ENCODE measurements at places on chromosomes 3 and 15.
A peak's percentile ranks its signal among the peaks of the same experiment; 100 is the strongest.

DNA sequence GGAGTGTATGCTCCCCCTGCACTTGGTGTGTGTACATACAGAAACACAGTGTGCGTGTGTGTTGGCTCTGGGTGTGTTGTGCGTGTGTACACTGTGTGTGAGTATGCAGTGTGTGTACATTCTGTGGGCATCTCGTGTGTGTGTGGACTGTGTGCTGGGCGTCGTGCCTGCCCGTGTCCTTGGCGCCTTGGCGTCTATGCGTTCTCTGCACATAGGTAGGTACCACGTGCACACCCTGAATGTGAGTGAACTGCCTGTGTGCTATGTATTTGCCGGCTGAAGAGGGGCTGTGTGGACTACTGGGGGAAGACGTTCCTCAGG lies 481 bp upstream of the ECE2 start:
- DNase-seq, result no peak

- no peak for DNase-seq
Measured at GRCh38 chr3:31242026-31242960, 290.4 kb upstream of the STT3B start.

DNA sequence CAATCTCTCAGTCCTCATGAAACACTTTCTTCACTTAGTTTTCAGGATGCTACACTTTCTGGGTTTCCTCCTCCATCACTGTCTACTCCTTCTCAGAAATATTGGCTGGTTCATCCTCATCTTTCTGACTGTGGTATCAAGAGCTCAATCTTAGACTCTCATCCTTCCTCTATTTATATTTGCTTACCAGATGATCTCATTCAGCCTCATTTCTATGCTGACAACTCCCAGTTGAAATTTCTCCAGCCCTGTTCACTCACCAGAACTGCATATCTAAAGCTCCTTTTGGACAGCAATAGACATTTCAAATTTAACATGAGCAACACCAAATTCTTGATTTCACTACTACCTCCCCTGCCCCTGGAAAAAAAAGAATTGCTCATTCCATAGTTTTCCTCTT lies 48.0 kb upstream of the FBN1 start:
- DNase-seq, result no peak

DNA sequence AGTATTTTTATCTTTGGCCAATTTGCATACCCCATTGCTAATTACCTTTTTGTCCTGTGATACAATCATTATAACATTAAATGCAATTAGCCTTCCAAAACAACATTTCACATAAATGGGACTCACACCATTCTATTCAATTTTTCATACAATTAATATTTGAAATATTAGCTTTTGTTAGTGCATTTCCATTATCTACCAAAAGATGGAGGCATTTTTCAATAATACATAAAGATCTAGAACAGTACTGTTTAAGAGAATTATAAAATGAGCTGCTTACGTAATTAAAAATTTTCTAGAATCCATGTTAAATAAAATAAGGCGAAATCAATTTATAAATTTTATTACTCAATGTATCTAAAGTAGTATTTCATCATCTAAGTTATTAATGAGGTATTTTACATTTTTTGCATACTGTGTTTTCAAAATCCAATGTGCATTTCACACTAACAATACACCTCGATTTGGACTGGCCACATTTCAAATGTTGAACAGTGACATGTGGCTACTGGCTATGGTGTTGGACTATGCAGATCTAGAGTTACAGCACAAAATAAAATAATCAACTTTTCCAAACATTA lies 74.3 kb downstream of the TJP1 start:
- DNase-seq, result no peak

DNA sequence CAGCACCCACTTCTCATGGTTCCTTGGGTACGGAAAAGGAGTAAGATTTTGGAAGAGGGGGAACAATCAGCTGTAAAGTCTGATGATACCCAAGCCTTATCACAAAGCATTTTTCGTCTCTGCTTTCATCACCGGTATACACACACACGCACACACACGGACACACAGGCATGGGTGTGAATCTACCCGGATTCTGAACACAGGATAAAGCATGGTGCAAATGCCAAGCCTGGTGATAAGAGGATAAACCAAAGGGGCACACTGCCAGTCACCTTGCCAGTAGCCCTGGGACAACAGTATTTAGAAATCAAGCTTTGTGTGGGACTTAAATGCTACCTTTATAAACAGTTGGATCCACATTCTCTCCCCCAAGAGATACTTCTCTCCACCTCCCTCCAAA lies 22.2 kb downstream of the FAM174B start:
- DNase-seq, result no peak

DNA sequence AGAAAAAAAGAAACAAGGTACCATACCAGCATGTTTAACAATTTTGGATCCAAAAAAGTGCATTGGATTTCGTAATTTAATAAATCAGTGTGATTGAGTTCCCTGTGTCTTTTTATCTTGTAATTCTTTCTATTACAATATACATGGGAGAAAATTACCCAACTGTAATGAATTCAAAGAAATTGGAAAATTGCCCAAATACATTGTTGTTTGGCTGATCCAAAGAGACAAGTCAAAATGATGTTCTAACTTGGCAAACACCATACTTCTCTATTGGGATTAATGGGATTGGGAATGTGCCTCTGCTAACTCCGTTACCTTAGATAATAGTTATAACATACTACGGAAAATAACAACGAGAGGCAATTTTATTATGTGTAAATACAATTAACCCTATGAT lies 1097.1 kb downstream of the ROBO1 start:
- DNase-seq, result no peak

- no peak for DNase-seq
Measured at GRCh38 chr3:106642161-106642560, 735.1 kb upstream of the CCDC54 start.

DNA sequence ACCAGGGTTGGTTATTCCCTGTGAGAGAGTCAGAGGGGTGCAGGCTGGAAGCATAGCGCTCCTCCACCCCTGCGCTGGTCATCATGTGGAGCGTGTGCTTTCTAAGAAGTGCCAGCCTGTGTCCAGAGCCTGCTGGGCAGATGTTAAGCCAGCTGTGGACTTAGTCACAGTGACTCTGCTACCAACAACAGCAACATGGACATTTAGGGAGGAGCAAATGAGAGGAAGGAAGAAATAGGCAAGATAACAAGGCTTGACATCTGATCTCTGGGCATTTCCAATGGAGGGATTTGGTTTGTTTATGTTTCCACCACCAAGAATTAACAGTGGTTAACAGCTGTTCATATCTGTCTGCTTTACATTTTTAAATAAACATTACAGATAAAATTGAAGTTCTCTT lies 36.4 kb upstream of the MYZAP start:
- DNase-seq, result no peak

GRCh38 chr3:32577581-32578556 lies 7.2 kb upstream of the DYNC1LI1 start:
- no peak for DNase-seq

DNA sequence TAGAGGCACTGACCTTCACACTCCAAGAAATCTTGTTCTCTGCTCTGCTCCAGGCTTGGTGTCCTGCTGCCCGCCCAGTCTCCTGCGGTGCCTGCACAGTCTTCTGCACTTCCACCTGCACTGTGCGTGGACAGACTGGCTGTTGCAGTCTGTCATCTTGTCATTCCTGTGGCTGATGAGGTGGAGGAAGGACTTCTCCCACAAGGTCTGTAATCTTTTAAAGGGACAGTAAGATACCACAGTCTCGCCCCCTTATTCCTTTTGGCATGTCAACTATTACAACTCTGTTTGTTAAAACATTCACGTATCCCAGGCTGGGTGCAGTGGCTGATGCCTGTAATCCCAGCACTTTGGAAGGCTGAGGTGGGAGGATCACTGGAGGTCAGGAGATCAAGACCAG lies 54.1 kb upstream of the IGF2BP2 start:
- DNase-seq, result no peak

- DNase-seq, result no peak
Measured at GRCh38 chr15:100314809-100315400, 26.9 kb downstream of the ADAMTS17 start.

GRCh38 chr3:117617906-117618305 lies 908.3 kb downstream of the TUSC7 start:
- DNase-seq, result no peak

DNA sequence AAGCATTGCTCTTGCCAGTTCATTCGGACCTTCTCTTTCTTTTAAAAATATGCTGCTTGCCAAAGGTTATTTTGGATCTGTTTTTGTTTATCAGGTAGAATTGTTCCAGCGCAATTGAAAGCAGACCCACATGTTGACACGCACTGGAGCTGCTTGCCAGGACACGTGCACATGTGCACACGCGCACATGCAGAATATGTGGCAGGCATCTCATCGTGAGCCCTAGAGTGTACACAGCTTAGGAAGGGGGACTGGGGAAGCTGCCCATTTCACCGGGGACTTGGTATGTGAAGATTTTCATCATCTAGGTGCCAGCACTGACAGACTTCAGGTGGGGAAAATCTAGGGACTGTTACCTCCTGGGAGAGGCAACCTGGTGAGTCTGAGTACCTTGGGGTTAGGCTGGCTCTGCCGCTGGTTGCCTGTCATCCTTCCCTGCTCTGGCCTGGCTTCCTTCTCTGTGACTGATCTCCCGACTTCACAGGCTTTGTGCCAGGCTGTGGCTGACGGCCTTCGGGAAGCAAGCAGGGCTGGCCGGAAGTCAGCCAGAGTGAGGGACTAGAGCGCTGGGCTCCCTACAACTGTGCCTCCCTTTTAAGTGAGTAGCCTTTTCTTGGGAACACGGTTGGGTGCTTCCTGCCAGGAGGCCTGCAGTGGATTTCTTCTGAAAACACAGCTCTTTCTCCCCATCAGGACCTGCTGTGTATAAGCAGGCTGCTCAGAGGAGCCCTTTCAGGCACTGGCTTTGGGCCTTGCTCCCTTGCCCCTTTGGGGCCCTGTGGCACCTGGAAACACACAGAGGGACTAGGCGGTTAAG lies 129.3 kb downstream of the EEFSEC start:
- DNase-seq, result no peak

GRCh38 chr3:14312375-14312774 lies 90.0 kb upstream of the SLC6A6 start:
- no peak for DNase-seq

GRCh38 chr3:195583831-195584542 lies at the start of gene APOD:
Gene APOD, minus strand, starts transcription at chr3:195583940. Its CDS starts 4,479 bp downstream, at chr3:195579461.
- DNase-seq, result no peak

DNA sequence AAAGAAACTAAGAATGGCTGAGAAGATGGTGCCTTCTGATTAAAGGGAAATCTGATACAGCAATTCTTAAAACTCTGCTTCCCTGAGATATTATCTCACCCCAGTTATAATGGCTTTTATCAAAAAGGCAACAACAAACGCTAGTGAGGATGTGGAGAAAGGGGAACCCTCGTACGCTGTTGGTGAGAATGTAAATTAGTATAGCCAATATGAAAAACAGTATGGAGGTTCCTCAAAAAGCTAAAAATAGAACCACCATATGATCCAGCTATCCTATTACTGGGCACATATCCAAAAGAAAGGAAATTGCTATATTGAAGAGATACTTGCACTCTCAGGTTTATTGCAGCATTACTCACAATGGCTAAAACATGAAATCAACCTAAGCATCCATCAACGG lies 65.1 kb downstream of the GOLIM4 start:
- DNase-seq, result no peak

DNA sequence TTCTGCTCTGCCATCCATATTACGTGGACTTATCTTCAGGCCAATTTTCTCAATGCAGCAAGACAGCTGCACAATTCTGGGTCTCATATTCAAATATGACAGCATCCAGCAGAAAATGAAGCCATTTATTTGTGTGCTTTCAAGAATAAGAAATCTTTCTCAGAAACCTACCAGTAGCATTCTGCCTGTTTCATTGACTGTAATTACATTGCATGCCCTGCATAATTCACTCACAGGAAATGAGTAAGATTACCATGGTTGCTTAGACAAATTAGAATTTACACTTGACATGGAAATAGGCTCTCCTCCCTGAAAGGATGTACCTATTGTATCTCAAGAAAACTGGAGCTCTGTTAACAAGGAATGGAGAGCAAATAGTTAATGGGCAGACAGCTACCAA lies 346.6 kb upstream of the DCBLD2 start:
- DNase-seq, result no peak

DNA sequence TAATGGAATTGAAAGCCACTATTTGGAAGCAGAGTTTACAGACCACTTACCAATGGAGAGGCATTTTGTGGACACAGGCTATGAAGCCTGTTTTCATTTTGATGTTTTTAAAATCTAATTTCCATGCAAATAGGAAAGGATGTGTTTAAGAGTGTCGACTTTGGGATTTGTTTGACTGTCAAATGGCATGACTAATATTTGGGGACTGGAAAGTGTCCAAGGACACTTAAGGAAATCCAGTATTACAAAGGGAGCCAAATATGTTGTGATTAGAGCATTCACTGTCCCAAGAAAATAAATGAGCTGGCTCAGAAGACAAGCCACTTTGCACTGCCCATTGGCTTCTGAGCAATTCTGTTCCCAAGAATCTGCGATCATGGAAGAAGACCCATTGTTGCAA lies 34.0 kb upstream of the SLC6A11 start:
- no peak for DNase-seq

DNA sequence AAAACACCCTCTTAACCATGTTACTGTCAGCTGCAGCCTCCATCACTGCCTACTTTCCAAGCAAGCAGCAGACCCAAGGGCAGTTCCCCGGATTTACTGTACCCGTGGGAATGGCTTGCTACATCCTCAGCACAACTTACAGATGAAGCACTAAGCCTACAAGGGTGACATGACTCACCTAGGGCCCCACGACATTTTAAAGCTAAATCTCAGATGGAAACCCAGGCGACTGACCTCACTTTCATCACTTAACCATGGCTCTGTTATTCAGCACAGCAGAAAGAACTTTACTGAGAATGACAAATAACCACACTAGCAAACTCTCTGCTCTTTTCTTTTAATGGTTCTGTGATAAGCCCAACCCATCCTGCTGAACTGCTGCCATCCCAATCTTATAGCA lies 65.6 kb downstream of the SUMF1 start:
- no peak for DNase-seq

GRCh38 chr15:64464276-64465005 lies 4.1 kb downstream of the ZNF609 start:
- no peak for DNase-seq

GRCh38 chr3:156259896-156260295 lies 139.5 kb downstream of the KCNAB1 start:
- no peak for DNase-seq

- no peak for DNase-seq
Measured at GRCh38 chr15:75446151-75446550, 5.3 kb downstream of the SIN3A start.

- no peak for DNase-seq
Measured at GRCh38 chr3:38984110-38984509, 67.6 kb downstream of the SCN11A start.

- no peak for DNase-seq
Measured at GRCh38 chr3:55271549-55271948, 215.6 kb downstream of the WNT5A start.

GRCh38 chr15:71112429-71112828 lies 2.8 kb upstream of the THSD4 start:
- DNase-seq, result no peak

GRCh38 chr3:113124256-113124830 lies 87.0 kb upstream of the BOC start:
- peak; percentile 83 for DNase-seq

GRCh38 chr3:71317749-71318457 lies 265.6 kb downstream of the FOXP1 start:
- DNase-seq, result no peak

GRCh38 chr15:39623529-39623931 lies 42.7 kb downstream of the THBS1 start:
- DNase-seq, result no peak

- DNase-seq, result no peak
Measured at GRCh38 chr3:69094467-69095205, 9.9 kb downstream of the ARL6IP5 start.
